ENCODE measurements at places on chromosomes 1 and 21.

DNA sequence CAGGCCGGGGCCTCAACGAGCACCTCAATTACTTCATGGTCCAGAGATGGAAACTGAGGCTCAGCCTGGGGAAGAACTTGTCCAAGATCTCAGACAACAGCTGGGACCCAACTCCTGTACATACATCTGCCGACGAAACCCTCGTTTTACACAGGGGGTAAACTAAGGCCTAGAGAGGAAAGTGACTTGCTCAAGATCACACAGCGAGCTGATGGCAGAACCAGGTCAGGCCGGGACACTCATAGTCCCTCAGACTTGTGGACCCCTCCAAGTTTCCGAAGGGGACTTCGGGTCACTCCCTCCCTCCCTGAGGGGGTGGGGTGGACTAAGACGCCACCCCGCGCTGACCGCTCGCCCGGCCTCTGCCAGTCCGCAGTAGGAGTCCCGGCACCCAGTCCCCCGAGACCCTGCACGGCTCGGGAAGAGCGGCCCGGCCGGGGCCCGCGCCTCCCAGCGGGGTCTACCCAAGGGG, 430 bp downstream of the WASF2 start:
- no peak for DNase-seq

- DNase-seq, result no peak
Observed at GRCh38 chr1:66787641-66788040, 13.4 kb downstream of the INSL5 start.

- DNase-seq, result no peak
Observed at GRCh38 chr1:179228783-179229213, 679 bp downstream of the ABL2 start.

- DNase-seq, result no peak
Observed at GRCh38 chr1:47761974-47762373, 235.2 kb downstream of the TRABD2B start.

DNA sequence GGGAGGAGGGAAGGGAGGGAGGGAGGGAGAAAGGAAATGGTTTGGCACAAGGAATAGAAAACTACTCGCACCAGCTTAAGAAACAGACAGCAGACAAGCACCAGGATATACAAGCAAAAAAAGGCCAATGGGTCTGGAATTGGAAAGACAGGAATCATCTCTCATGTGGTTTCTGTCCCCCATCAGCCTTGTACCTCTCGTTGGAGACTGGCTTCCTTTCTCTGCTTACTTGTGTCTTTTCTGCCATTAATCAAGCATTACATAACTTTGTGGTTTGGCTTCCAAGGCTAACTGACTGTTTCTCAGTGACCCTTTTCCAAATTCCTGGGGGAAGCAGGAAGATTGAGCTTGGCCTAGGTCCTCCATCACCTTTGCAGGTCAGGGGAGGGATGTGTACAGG, 11.8 kb upstream of the RALGPS2 start:
- DNase-seq, result no peak

DNA sequence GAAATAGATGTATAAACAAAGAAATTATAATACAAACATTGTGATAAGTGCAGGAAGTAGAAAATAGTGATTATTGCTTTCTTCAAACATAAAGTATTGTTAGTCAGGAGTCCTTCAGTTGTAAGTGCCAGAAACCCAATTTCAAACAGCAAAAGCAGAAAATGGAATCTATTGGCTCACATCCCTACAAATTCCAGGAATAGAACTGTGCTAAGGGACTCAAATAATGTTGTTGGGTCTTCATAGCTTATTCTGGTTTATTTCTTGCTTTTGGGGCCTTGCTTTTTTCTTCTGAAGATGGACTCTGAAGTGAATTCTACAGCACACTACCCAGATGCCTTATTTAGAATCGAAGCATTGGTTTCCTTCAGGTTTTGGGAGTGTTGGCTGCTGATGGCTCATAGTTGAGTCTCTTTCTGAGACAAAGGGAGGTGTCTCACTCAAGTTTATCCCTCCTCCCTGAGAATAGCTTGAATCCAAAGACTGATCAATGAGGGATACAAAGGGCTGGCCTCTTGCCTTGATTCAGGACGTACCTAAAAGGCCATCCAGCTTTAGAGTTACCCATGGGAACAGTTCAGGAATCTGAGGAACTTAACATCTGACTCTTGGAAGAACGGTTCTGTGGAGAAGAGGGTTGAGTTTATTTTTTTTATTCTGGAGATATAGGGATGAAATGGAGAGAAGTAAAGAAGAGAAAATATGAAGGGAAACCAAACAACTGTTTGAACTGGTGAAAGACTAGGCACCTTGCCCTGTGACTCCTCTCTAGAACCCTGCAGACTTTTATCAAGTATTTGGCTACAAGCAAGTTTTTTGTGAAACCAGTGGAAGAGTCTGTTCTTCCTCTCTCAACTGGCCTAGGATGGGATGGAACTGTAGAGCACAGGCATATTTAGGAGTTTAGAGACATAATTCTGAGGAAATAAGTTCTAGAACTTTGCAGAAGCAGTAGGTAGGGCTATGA, 39.0 kb upstream of the ATG4C start:
- DNase-seq, result no peak

DNA sequence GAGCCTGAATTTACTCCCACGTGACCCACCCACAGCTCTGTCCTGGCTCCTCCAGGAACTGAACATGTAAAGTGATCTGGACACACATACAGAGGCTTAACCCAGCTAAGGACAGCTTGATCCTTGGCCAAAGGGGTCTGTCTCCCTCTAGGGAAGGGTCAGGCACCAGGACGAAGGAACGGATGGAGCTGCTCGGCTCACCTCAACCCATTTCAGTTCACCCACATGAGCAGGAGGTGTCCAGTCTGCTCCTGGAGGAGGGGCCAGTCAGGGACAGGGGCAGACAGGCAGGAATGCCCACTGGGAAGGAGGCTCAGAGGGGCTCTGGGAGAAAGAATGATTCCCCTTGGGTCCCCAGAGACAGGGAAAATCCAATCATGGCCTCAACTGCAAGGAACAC, 567.2 kb downstream of the PTPRU start:
- DNase-seq, result no peak

DNA sequence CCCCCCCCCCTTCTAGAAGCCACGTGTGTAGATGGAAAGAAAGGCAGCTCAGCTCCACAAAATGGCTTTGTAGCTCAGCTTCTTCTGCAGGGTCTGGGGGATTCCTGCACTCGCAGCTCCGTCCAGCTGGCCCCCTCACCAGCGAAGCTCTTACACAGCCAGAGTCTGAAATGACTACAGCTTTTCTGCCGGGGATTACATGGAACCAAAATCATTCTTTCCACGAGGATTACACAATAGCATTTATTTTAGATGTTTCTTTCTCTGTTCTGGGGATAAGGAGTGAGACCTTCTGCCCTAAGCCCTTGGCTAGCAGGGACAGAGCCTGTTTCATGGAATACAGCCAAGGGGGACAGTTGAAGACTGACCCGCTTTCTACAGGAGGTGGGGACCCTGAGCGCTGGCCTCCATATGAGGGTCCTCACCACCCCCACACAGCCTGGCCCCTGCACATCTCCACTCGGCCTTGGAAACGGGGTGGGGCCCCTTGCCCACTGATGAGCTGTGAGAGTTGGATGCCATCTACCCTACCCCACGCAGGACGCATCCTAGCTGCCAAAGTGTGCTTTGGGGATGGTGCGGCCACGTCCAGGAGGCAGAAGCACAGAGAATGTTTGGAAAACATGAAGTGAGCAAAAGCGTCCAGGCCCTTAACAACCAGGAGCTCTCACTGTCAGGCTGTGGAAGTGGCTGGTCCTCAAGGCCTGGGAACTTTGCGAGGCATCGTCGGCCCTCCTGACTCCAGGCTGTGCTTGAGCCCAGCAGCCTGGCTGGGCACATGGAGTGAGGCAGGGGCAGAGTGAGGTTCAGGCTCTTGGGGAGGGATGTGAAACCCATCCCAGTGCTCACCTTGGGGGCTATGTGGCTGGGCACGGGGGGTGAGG, 14.5 kb downstream of the ACTRT2 start:
- no peak for DNase-seq

- no peak for DNase-seq
Observed at GRCh38 chr1:33634806-33635205, 162.4 kb downstream of the ZSCAN20 start.

- no peak for DNase-seq
Observed at GRCh38 chr1:177069490-177069889, 95.0 kb downstream of the ASTN1 start.

- no peak for DNase-seq
Observed at GRCh38 chr1:64469977-64470664, at the start of gene CACHD1. TSS of gene CACHD1 (plus strand) at chr1:64470129. CDS start at chr1:64470745, 616 bp downstream.

GRCh38 chr21:29550205-29550604, 251.5 kb downstream of the BACH1 start:
- DNase-seq, result no peak

All from GF-D8 (cell line).